ENCODE measurements at places on chromosomes 3 and 15.
A peak's percentile ranks its signal among the peaks of the same experiment; 100 is the strongest.

GRCh38 chr15:57223345-57223744 lies 153.0 kb upstream of the CGNL1 start:
- no peak for DNase-seq

GRCh38 chr15:74461847-74462511 lies 1.0 kb upstream of the UBL7 start:
- DNase-seq = no peak

DNA sequence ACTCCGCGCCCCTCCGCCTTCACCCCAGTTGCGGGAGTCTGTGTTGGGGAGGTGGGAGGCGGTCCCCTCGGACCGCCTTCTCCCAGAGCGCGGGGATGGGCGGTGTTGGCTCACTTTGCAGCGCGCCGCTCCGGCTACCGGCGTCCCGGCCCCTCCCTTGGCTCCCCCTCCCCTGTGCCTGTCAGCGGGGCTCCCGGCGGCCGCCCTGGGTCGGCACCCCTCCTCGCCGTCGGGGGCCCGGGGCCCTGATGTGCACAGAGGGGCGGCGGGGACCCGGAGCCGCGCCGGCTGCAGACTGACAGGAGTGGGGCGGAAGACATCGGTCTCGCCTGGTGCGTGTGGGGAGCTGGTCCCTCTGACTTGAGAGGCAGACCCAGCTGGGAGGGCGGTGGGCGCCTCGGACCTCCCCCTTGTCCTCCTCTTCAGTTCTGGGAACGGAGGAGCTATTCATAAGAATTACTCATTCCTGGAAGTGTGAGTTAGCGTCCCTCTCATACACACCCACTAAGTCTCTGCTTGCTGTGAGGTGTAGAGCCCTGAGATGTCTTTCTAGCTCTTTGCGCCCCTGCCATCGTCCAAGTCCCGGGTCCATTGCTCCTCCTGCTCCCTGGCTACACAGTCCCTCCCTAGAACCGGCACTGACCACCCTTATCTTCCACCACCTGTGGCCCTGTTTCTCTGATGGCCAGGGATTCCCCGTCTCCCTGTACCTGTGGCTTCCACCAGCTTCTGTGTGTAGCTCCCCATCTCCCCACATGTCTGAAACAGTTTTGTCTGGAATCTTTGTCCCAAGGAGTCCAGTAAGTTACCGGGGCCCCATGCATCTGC lies 42.3 kb upstream of the ROPN1 start:
- DNase-seq = no peak

- peak; percentile 24 for DNase-seq
These were observed 374.1 kb downstream of the RORA start for GRCh38 chr15:60854858-60855564.

DNA sequence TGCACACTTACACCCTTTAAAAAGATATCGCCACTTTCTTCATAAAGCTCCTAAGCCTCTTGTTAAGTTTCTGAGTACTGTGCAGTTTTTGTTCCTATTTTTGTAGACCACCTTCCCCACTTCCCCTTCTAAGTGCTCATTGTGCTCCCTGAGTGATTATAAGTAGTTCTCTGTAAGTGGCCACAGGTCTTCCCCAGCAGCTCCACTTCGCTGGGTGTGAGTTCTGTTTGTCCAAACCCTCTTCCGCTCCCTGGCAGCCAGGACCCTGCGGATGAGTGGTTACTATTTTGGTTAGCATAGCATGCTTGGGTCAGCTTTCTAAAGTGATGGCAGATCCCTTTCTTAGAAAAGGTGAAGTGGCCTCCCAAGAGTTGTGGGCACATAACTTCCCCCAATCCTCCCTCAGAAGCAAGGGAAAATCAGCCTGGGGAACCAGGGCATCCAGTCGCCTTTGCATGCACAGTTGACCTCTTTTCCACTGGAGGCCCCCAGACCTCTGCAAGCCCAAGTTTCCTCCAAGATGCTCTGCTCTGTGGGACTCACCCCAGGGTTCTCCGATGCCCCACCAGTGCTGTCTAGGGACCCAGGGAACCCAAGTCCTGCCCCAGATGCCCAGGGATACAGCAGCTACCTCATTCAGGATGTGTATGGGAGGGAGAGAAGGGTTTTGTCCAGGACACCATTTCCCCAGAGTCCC lies 69.6 kb downstream of the ATP10A start:
- DNase-seq = no peak

DNA sequence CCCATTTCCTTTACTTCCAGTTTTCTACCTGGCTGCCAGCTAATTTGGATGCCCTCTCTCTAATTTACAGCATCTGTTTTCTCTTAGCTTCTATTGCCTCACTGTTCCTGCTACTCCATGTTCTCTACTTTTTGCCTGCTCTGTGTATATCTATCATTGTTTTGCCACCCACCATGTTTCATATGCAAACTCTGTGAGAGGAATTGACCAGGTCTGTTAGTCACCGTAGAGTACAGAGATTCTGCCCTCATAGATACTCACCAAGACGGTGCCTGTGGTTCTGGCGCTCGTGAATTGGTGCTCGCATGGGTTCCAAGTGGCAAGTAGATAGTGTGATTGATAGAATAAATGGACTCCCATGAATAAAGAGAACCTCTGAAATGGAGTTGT lies 288.8 kb downstream of the CNTN6 start:
- DNase-seq = no peak

DNA sequence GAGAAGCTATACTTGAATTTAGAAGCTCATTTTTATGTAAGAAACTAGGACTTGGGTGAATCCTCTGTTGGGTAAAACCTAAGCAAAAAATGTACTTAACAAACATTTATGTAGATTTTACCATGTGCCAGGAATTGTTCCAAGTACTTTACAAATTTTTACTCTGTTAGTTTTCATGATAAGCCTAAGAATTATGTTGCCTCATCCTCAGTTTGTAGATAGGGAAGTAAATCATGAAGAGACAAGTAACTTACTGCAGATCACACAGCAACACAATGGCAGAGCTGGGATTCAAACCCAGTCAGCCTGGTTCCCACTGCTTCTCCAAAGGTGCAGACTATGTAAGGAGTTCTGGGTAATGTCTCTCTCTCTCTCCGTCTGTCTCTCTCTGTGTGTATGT lies 169.9 kb downstream of the DIPK2A start:
- no peak for DNase-seq

DNA sequence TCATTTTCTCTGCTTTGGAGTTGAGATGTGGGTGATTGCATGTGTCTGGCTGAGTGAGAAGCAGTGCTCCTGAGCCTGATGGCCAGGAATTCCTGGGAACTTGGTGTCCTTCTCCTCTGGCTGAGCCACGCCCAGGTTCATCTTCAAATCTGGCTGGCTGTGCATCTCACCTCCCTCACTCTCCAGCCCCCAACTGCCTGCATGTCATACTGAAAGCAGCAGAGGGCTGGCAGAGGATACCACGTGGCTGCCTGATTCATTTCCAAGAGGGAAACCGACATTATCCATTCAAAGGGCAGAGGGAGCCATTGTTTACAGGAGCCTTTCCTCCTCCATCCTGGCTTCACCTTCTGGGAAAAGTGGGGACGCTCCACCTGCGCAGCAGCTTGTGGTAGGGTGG lies 57.4 kb downstream of the ABHD5 start:
- no peak for DNase-seq

GRCh38 chr3:188686324-188686723 lies 485.4 kb upstream of the TPRG1 start:
- DNase-seq = no peak

- DNase-seq = no peak
These were observed 26.6 kb downstream of the CSTA start for GRCh38 chr3:122351612-122352011.

- no peak for DNase-seq
These were observed 450.3 kb upstream of the THRB start for GRCh38 chr3:24944805-24945520.

- DNase-seq = no peak
These were observed 8.6 kb downstream of the SCN5A start for GRCh38 chr3:38640661-38641452.

GRCh38 chr3:182234881-182235280 lies 523.2 kb downstream of the SOX2 start:
- no peak for DNase-seq

- DNase-seq = no peak
These were observed 437.0 kb upstream of the PPP2R3A start for GRCh38 chr3:135528413-135529015.

DNA sequence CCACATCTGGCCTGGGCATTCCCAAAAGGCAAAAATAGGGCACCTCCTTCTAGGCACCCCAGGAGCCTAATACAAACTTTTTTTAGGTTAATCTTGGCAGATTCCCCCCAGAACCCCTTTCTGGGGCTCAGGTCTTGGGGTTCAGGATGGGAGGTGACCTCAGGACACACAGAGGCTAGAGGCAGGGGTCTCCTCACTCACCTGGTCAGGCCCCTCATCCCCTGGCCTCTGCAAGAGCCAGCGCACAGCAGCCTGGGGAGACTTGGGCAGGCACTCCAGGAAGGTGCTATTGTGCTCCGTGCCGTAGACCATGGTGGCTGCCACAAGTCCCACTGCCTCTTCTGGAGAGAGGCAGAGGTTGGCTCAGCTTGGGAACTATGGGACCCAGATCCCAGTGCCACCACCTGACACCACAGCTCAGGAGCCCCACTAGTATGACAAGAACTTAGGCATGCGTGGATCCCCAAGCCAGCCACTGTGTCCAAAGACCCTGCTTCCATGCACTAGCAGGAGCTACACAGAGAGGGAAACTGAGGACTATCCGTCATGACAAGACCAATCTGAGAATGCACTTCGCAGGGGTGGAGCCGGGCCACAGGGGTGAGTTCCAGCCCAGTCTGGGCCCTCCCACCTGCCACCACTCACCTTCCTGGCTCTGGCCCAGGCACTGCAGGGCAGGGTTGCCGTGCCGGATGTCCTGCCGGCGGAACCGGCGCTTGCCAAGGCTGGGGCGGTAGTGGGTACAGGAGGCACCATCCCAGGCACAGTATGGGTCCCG lies 7.4 kb downstream of the SEMA3G start:
- peak; percentile 31 for DNase-seq

DNA sequence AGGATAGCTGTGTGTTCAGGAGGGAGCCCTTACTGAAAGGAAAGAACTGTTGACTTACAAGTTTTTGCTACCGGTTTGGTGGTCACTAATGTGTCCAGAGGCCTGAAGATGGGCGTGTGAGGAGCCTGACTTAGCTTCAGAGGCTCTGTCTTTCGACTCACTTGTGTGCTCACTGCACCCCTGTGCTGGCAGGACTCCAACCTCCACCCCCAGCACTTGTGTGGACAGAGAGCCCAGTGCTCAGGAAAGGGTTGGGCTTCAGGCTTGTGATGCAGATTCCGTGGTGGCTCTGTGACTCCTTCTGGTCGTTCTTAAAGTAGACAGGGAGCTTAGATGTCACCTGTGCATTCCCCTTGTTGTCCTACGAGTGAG lies 100.9 kb downstream of the PGPEP1L start:
- peak; percentile 79 for DNase-seq
